Kidney (tissue), 22 donors: ENCODE measurements at places on chromosomes 4 and X. TPM values are rescaled to one million over a fixed set of nuclear protein-coding genes. Genes with fewer than 3 reads are reported as not detected.

GRCh38 chr4:137015426-137016409 lies 516.6 kb downstream of the PCDH18 start:
- no peaks in the 10 kb centered on the region for H3K27me3 ChIP-seq
- no peak for DNase-seq
- H3K36me3 ChIP-seq, result no peaks in the 10 kb centered on the region
- no peak overlapping the region for H3K27ac ChIP-seq
- H3K4me1 ChIP-seq, result no peaks in the 10 kb centered on the region

- H3K27ac ChIP-seq, result no peak overlapping the region
- no peak for DNase-seq
- H3K4me1 ChIP-seq, result no peaks in the 10 kb centered on the region
- H3K27me3 ChIP-seq, result no peaks in the 10 kb centered on the region
- H3K4me3 ChIP-seq, result no peak overlapping the region
- H3K36me3 ChIP-seq, result peaks cover 9% of the 10 kb centered on the region
Measured at GRCh38 chr4:1376391-1376840, 29.4 kb downstream of the UVSSA start.

- H3K4me3 ChIP-seq, result no peak overlapping the region
- no peak for DNase-seq
- H3K27ac ChIP-seq, result no peak overlapping the region
- H3K36me3 ChIP-seq, result no peaks in the 10 kb centered on the region
- peaks cover 6% of the 10 kb centered on the region for H3K4me1 ChIP-seq
- no peaks in the 10 kb centered on the region for H3K27me3 ChIP-seq
Measured at GRCh38 chr4:84917869-84918600, 48.5 kb downstream of the WDFY3 start.

GRCh38 chrX:143635915-143636314 lies at the start of gene SLITRK4:
SLITRK4 (minus strand) TSS chrX:143636101; CDS start chrX:143631108, 4,993 bp downstream.
- H3K27ac ChIP-seq, result peak within 1 kb of the TSS; percentile 28
- H3K27me3 ChIP-seq, result peaks cover 2% of the 10 kb centered on the region
- H3K4me3 ChIP-seq, result peak within 1 kb of the TSS; percentile 50

The PRRG3 gene
- 0.44 TPM for total RNA-seq

The SLC10A4 gene
- total RNA-seq, result 0.13 TPM

The MTM1 gene
- total RNA-seq, result 20.5 TPM
